ENCODE measurements at places on chromosomes 1 and 21. TPM values are rescaled to one million over a fixed set of nuclear protein-coding genes. Genes with fewer than 3 reads are reported as not detected.

FCGR1A gene
- total RNA-seq = not detected

CHIA gene
- not detected for total RNA-seq

AHCYL1 gene
- total RNA-seq = 75.1 TPM

DYNLT4 gene
- not detected for total RNA-seq

FCER1A gene
- total RNA-seq = not detected

F3 gene
- total RNA-seq = 618 TPM

SPATA1 gene
- total RNA-seq = 0.26 TPM

OR2G6 gene
- total RNA-seq = not detected
